Umbilical cord (tissue), 2 donors: ENCODE measurements at places on chromosomes 2 and 18.
A peak's percentile ranks its signal among the peaks of the same experiment; 100 is the strongest.

DNA sequence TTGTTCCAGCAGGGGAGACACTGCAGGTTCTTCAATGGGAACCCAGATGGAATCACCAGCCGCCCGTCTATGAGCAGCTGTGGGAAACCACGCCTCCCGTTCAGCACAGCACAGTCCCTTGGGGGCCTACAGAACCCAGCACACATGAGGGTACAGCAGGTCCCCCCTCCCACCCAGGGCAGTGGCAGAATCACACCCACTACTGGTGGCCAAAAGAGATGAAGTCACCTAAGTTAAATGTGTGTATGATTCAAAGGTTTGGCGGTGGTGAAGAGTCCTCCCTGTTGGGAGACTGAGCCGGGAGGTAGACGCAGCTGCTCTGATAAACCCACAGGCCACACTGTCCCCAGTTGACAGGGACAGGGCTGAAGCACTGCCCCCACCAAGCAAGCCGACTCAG lies 44.3 kb downstream of the L3MBTL4 start:
- no peak for DNase-seq

DNA sequence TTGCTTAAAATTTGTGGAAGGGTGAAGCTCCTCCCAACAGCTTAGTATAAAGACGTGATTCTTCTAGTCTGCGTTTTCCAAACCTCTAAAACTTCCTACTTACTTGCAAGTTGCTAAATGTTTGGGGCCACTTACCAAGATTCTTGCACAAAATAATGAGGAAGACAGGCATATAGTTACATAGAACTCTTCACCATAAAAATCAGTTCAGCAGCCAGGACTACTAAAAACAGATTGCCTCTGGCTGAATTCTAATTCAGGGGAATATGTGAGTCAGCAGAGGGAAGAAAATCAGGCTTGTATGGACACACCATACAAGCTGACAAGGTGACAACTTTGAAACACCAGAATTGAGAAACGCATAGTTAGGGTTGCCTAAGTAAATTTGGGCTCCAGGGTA lies 2.8 kb upstream of the PEX13 start:
- DNase-seq = no peak

DNA sequence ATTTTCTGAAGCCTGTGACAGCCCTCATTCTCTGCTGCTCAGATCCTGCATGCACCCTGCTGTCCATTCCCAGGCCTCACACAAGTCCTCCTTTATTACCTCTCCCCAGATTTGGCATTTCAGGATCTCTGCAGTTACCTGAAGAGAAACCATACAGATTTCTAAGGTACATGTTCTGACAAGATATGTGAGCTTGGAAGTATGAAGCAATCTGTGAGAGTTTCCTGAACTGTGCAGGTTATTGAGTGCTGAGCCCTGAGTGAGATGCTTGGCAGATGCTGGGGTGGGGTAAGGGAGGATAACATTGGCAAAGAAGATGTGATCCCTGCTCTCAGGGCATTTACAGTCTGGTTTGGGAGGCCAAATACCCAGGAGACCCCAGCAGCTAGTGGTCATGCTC lies 122.1 kb upstream of the STPG4 start:
- DNase-seq = no peak

DNA sequence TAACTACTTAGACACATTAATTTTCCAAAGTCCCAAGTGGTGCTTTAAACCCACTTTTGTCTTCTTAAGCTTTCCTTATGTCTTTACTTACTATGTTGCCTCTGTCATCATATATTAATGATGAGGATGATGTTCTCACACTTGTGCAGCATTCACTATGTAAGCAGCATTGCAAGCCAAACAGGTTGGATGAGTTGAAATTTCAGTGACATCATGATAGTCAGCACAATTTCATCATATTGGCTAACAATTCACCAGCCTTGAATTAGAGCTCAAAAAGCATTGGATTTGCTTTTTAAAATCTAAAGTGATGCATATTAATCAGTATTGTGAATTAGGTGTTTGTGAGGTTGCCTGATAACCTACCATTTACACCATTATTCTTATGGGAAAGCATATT lies 7.7 kb downstream of the APLF start:
- DNase-seq = peak; percentile 26

DNA sequence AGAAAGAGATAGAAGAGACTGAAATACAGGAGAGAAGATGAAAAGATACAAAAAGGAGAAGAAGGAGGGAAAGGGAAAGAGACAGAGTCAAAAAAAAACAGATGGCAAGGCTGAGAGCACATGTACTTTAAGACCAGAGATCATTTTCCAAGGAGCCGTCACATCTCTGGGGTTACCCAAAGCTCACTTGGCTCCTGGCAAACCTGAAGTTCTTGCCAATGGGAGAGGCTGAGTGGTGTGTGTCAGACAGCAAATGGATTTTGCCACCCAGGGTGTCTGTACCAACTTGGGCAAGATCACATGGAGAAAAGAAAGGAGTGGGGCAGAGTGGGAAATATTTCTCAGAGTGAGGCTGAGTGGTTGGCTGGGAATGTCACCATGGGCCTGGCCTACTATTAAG lies 219.3 kb upstream of the TNP1 start:
- DNase-seq = no peak

DNA sequence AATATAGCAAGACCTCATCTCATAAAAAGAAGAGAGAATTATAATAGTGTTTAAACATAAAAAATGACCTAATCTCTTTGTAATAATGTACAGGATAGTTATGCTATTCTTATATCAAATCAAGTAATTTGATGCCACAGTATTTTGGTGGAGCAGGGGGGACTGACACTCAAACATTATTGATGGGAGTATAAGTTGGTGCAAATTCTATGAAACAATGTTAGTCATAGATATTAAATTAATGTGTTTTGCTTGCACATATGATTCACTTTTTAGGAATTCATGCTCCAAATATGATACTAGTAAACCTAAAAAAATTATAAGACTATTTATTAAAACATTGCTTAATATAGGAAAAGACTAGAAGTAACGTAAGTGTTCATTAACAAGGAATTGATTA lies 256.1 kb upstream of the SYT4 start:
- DNase-seq = no peak

- no peak for DNase-seq
Measured at GRCh38 chr2:227461811-227462461, 10.0 kb upstream of the AGFG1 start.

DNA sequence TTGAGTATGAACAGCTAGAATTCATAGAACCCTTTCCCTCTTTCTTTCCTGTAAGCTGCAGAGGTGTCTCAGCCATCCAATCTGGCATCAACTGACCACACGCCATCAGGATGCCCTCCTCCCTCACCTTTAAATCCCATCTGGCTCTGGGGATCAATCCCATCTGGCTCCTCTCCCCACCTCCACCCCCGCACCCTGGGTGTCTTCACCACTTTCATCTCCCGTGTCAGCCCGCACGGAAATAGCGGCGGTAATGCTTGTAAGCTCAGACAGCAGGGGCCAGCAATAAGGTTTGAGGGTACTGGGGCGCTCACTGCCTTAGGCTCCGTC lies 508 bp upstream of the TUBA4B start:
- DNase-seq = no peak

GRCh38 chr2:42568401-42569115 lies at the start of gene MTA3:
MTA3 (plus strand) TSS chr2:42568632; CDS start chr2:42568746, 114 bp downstream.
- DNase-seq = peak; percentile 71

DNA sequence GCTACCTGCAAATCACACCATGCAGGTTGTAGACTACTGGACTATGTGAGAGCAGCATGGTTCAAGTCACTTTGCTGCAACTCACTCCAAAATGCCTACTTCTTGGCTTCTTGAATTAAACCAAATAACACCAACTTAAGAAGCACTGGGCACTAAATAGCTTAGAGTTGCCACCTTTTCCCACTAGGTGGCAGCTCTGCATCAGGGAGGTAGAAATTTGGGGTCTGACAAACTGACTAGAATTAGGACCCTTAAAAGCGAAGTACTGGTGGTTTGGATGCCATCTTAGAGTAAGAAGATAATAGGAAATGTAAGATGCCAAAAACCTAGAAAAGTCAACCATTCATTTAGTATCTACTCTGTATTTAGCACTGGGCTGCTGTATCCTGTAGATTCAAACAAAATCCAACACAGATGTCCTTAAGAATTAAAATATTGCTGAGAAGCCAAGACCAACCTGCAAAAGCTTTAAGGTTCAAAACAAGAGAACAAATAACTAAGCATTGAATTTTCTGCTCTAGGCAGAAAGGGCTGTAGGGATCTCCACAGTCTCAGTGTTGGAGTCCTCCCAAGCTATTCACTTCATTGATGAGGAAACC lies 65.5 kb downstream of the CCBE1 start:
- DNase-seq = peak; percentile 11

DNA sequence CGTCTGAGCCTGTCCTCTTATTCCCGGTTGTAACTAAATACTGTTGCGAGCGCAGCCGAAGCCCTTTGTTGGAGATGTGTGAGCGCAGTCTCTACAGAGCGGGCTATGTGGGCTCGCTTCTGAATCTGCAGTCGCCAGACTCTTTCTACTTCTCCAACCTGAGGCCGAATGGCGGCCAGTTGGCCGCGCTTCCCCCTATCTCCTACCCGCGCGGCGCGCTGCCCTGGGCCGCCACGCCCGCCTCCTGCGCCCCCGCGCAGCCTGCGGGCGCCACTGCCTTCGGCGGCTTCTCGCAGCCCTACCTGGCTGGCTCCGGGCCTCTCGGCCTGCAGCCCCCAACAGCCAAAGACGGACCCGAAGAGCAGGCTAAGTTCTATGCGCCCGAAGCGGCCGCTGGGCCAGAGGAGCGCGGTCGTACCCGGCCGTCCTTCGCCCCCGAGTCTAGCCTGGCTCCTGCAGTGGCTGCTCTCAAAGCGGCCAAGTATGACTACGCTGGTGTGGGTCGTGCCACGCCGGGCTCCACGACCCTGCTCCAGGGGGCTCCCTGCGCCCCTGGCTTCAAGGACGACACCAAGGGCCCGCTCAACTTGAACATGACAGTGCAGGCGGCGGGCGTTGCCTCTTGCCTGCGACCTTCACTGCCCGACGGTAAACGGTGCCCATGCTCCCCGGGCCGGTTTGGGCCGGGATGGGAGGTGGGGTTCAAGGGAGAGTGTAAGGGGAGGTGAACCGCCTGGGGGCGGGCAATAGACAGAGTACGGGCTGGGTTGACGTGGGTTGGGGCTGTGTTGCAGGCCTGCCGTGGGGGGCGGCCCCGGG lies at the start of gene HOXD12:
Gene HOXD12, plus strand, starts transcription at position 68 of the 819 bp plus-strand sequence. Its CDS starts 7 bp downstream, at position 75.
- no peak for DNase-seq

GRCh38 chr18:41121116-41121826 lies 833.8 kb upstream of the PIK3C3 start:
- no peak for DNase-seq

DNA sequence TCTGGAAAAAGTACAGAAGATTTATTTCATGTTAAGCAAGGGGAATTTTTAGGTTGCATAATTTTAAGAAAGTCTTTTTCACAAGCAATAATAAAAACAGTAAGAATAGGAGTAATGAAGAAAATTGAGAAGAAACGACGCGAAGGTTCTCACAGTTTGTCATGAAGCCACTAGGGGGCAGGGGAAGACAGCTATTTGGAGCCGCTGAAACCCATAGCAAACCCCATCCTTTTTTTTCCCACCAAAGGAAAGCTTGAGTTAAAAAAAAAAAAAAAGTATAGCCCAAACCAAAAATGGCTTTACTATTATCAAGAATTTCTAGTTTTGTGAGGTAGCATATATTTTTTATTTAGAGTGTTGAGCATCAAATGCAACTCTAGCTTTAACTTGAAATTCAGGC lies 300.9 kb downstream of the PHLPP1 start:
- peak; percentile 71 for DNase-seq

DNA sequence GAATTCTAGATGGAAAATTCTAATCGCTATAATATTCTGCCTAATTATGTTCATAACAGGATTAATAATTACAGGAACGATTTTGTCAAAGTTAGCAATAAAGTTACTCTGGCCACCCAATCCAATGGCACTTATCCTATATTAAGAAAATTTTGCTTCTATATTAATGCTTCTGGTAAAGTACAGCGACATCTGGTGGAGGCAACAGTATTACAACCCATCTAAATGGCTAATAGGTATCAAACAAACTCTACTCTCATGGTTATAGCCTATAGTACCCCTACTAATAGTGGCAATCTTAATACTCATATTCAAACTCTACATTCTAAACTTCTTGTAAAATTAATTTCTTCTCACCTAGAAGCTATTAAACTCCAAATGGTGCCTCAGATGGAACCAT lies 1084.7 kb upstream of the LRRTM1 start:
- no peak for DNase-seq

DNA sequence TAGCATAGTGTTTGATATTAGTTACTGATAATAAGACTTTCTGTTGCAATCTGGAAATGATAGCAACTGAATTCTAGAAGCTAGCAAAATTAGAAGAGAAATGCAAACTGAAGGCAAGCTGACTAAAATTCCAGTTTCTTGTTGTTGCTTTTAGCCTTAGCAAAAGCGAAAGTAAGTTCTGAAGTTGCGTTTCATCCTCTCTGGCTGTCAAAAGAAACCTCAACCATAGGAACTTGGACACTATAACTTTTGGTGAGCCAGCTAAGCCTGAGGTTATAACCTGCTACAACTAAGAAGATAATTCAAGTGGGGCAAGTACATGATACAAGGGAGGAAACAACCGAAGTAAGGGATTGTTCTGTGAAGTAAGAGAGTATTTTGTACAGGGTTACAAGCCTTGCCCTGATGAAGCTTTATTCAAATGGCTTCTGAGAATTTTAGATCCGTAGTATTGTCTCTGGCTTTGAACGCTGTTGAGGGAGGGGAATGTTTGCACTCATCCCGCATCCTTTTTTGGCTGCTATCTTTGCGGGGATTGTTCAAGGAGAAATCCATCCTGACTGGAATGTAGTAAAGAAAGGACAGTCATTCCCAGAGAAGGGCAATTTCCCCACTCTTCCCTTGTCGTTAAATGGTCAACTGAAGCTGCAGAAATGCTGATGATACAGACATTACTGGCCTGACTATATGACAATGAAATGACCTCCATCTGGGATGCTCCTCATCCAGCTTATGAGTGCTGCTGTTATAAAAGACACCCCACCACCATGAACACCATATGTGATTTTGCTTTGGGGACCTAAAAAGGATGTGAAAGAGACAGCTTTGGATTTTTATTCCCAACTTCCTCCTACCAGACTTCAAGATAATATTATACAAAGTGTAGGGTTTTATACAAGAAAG lies 7.0 kb upstream of the TMX3 start:
- DNase-seq = no peak

GRCh38 chr2:160484859-160485520 lies 8.6 kb downstream of the RBMS1 start:
- DNase-seq = no peak

DNA sequence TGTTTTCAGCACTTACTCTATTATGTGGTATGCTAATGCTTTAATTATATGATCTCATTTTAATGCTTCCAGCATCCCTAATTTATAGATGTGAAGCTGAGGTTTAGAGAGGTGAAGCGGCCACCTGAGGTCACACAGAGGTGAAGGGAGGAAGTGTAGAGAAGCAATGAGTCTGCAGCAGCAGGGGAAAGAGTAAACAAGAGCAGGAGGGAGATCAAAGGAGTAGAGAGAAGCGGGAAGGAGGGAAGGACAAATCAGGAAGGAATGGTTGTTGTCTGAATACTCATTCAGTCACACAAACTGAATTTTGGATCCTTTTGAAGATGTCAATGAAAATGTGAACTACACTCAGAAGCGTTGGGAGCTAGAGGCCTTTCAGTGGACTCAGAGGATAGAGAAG lies 130.0 kb downstream of the CPS1 start:
- DNase-seq = no peak

GRCh38 chr2:12434630-12435098 lies 282.1 kb upstream of the TRIB2 start:
- no peak for DNase-seq
